ENCODE measurements at places on chromosomes 2 and 18. TPM values are rescaled to one million over a fixed set of nuclear protein-coding genes. Genes with fewer than 3 reads are reported as not detected.
A peak's percentile ranks its signal among the peaks of the same experiment; 100 is the strongest.

The LRATD1 gene
- total RNA-seq = not detected

The KCNJ13 gene
- not detected for total RNA-seq

The PHLPP1 gene
- total RNA-seq = 7.9 TPM

The DSC1 gene
- 0.19 TPM for total RNA-seq

The TDRD15 gene
- not detected for total RNA-seq

The CCDC148 gene
- total RNA-seq = 0.14 TPM

The KIF1A gene
- total RNA-seq = 28.8 TPM

The CHST9 gene
- total RNA-seq = not detected

The RBKS gene
- total RNA-seq = 5.8 TPM

The KCNK3 gene
- not detected for total RNA-seq

The CASP10 gene
- total RNA-seq = 15.7 TPM

The KCNG2 gene
- not detected for total RNA-seq

The IL36RN gene
- total RNA-seq = not detected

The SCN2A gene
- 0.12 TPM for total RNA-seq

The RIT2 gene
- total RNA-seq = not detected

The SERPINB3 gene
- total RNA-seq = not detected

The ACP1 gene
- total RNA-seq = 141 TPM

DNA sequence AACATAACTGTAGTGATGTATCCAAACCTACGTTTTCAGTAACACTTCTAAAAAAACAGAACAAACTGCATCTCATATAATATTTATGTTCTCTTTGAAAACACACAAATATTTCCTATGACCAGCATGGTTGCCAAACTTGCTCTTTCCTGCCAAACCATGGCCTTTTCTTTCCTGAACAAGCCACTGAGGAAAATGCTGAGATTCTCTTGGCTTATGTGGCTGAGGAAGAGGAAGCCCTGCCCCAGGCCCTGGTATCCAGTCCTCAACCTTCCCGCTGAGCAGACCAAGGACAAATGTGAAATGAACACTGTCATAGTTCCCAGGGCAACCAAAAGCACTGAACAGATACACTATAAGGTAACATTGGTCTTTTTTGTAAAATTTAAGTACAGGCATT lies 35.9 kb upstream of the NARS1 start:
- no peak for DNase-seq

- DNase-seq = no peak
Observed at GRCh38 chr2:121358291-121358690, 73.3 kb upstream of the TFCP2L1 start.

DNA sequence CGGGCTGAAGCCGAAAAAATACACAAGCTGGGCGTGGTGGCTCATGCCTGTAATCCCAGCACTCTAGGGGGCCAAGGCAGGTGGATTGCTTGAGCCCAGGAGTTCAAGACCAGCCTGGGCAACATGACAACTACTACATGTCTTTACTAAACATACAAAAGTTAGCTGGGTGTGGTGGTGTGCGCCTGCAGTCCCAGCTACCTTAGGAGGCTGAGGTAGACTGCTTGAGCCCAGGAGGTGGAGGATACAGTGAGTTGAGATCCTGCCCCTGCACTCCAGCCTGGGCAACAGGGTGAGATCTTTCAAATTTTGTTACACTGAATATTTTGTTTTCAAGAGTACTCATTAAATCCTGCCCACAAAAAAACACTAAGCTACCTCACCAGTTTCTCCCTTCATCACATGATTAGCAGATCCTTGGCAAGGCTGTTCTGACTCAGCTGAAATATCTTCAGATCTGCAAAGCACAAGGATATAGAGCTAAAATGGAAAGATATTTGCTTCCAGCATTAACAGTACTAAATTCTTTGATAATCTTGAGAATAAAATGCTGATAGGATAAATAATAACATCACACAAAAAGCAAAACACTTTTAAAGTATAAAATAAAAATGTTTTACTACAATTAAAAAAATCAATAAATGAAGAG lies 28.2 kb upstream of the MCM6 start:
- DNase-seq = no peak

DNA sequence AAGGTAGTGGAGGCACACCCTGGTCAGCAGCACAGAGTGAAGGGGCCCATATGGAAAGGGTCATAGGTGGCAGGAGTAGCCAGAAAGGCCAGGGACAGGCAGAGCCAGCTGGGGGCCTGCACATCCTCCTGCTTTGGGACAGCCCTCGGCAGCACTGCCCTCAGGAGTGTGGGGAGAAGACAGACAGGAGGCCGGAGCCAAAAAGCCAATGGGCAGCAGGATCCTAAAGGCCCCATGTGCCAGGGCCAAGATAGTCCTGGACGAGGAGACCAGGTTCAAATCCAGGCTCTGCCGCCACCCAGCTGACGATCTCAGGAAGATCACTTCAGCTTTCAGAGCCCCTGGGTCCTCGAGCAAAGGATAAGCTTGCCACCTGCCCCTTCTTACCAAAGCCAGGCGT lies 220.1 kb downstream of the TMEM163 start:
- no peak for DNase-seq

DNA sequence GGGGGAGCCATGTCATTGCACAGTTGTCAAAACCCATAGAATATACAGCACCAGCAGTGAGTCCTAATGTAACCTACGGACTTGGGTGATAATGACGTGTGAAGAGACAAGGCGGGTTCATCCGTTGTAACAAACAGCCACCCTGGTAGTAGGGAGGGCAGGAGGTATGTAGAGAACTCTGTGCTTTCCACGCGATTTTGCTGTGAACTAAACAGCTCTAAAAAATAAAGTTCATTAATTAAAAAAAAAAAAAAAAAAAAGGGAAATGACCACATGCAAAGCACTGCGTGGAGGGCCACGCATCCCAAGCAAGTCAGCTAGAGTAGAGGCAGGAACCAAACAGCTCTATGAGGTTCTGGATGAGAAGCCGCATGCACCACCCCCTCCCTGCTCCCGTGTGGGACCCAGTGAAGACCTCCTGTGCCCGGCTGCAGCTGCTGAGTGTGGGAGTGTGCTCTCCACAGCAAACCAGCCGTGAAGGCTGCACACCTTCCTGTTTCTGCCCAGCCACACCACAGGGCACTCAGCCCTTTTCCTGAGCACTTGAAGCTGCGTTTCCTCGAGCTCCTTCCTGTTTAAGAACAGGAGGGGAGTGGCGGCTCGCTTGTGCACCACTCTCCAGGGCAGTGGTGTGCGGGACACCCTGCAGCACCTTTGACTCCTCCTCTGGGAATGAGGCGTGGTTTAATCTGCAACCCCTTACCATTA lies 65.6 kb downstream of the ODC1 start:
- DNase-seq = peak; percentile 20

GRCh38 chr18:76727589-76727988 lies 94.8 kb upstream of the ZNF236 start:
- no peak for DNase-seq

DNA sequence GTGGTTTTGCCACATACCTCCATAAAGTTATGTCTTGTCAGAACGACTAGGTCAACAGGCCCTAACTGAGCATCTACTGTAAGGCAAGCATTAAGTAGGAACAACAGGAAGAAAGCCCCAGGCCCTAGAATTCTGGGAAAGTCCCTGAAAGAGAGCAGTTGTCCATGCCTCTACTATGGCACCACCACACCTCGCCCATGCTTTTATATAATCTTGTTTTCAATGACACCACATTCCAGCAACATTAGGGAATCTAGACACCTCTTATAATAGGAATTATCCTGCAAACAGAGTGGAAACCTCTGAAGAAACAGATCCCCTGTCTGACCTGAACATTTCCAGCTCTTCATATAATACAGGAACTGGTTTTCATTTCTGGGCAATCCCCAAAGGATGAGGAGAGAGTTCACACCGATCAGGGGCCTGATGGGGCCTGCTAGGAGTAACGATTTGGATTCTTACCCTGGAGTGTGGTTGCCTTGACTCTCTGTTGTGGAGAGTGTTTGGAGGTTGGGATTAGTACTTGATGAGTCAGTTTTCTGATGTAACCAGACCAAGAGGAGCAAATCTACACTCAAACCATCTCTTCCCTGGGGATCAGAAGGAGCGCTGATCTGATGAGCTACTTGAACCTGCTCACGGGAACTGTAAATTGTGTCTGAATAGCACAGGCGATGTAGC lies 31.9 kb upstream of the CEP68 start:
- DNase-seq = no peak

DNA sequence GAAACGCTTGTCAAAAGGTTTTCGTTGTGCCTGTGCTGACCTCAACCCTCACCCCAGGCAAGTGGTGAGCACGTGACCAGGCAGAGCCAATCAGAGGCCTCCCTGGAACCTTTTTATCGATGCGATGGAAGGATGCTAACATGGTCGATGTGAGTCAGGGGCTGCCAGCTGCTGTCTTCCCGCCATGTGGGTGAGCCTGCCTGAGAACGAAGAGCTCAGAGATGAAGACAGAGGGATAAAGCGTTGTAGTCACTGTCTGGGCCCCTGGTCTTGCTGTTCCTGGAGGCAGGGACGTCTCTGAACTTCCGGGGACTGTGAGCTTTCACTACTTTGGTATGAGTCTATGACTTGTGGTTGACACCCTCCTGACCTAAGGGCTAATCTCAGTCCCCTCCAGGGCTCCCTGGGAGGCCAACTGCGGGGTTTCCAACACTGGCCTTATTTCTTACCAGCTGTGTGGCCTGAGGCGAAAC lies 18.6 kb downstream of the DNMT3A start:
- peak; percentile 71 for DNase-seq

DNA sequence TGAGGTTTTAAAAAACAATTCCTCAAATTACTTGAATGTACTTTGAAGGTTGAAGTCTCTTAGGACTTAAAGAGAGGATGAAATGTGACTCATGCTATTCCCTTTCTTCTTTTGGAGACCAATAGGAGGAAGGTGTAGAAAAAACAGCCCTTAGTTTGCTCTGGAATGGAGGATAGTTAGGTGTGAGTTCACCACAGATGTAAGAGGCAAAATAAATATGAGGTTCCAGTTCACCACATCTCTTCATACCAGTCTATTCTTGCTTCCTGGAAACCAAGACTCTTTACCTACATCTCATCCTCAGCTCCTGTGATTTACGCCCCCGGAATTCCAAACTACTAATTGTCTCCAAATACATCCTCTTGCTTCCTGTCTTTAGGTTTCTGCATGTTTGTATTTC lies 77.5 kb upstream of the TTC21B start:
- no peak for DNase-seq

DNA sequence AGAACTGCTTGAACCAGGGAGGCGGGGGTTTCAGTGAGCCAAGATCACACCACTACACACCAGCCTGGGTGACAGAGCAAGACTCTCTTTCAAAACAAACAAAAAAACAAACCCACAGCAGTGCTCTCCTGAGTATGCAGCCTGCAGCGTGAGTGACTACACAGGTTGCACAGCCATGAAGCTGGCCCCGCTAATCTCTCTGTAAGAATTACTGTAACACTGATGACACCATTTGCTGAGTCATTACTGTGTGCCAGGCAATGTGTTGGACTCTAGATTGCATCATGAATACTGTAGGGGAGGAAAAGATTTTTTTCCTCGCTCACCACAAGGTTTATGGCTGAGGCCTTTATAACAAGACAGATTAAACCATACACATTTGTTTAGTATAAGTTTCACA lies 118.6 kb upstream of the ATP8B1 start:
- DNase-seq = peak; percentile 33

GRCh38 chr2:234251326-234252271 lies 201.1 kb downstream of the SPP2 start:
- no peak for DNase-seq

GRCh38 chr2:102159295-102159694 lies 16.7 kb downstream of the IL1R1 start:
- no peak for DNase-seq

GRCh38 chr18:52237551-52237950 lies 102.4 kb upstream of the DCC start:
- no peak for DNase-seq

DNA sequence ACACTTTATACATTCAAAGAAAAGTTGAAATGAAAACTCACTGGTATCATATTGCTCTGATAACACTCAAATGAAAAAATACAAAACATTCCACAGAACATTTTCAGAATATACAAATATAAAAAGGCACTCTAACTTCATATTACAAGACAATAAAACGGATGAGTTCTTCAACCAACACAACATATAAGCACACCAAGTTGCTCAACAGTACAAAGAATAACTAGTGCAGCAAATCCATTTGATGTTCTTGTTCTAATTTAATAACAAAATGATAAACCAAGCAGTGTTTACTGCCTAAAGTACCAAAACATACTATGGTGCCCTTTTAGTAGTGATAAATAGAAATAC lies 60.8 kb upstream of the PGAP1 start:
- DNase-seq = no peak

DNA sequence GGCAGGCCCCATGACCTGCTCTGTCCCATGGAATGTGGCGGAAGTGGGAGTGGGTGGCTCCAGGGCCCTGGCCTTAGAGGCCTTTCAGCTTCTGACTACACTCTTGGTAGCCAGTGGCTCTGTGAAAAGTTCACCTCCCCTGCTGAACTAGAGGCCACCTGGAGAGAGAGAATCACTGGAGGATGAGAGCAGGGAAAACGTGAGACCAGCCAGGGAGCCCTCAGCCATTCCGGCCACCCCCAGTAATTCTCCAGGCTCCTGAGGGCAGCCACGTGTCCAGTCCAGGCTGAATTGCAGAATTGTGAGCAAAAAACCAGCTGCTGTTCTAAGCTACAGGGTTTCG lies 10.5 kb downstream of the COLEC12 start:
- no peak for DNase-seq

- no peak for DNase-seq
Observed at GRCh38 chr2:174445248-174445647, 41.6 kb downstream of the GPR155 start.

DNA sequence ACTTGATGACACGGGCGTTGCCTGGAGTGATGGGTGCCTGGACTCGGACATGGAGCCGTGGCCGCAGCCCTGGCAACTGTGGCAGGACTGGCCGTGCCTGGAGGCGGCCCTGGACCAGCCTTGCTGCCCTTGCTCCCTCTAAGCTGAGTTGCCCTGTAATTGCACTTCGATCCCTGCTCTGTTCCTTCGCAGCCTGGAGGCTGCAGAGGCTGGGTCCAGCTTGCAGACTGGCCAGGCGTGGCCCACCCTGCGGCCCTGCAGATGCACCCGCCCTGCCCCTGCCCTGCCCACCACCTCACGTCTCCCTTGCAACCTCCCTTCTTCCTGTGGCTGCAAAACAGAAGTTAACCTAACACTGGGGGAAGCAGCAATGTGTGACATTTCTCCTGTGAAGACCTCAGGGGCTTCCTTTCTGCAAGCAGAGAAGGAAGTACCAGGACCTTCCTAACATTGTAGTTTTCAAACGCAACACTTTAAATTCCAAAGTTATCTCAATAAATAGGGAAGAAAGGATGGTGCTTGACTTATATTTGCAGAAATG lies 174.6 kb upstream of the TPO start:
- no peak for DNase-seq

Measured in activated T-cell treated with anti-CD3 and anti-CD28 coated beads, Interleukin-2, amount 50 U/mL, for 72 hours (primary cell).